Activated T-cell treated with anti-CD3 and anti-CD28 coated beads, Interleukin-2, amount 50 U/mL, for 72 hours (primary cell): ENCODE measurements at places on chromosomes 7 and 10. TPM values are rescaled to one million over a fixed set of nuclear protein-coding genes. Genes with fewer than 3 reads are reported as not detected.
A peak's percentile ranks its signal among the peaks of the same experiment; 100 is the strongest.

- peaks cover 8% of the 10 kb centered on the region for H3K27me3 ChIP-seq
- DNase-seq, result no peak
- no peak overlapping the region for H3K4me3 ChIP-seq
- no peaks in the 10 kb centered on the region for H3K4me1 ChIP-seq
- H3K27ac ChIP-seq, result no peak overlapping the region
- H3K36me3 ChIP-seq, result no peaks in the 10 kb centered on the region
Observed at GRCh38 chr10:9469663-9470205, 1415.2 kb downstream of the GATA3 start.

Gene INSIG1
- total RNA-seq, result 46.6 TPM

Gene PRSS37
- total RNA-seq, result not detected

GRCh38 chr7:17401791-17402627, 103.6 kb downstream of the AHR start:
- peak overlapping the region; percentile 87 for H3K27ac ChIP-seq
- H3K36me3 ChIP-seq, result no peaks in the 10 kb centered on the region
- H3K4me1 ChIP-seq, result peaks cover 28% of the 10 kb centered on the region
- peak overlapping the region; percentile 73 for H3K4me3 ChIP-seq
- peak; percentile 16 for DNase-seq

- H3K4me3 ChIP-seq, result peak overlapping the region; percentile 22
- H3K36me3 ChIP-seq, result no peaks in the 10 kb centered on the region
- peak overlapping the region; percentile 5 for H3K27ac ChIP-seq
- H3K4me1 ChIP-seq, result peaks cover 29% of the 10 kb centered on the region
- peak; percentile 86 for DNase-seq
Observed at GRCh38 chr7:151795168-151795811, 81.6 kb downstream of the PRKAG2 start.

GRCh38 chr10:72095195-72095594, 6.8 kb upstream of the SPOCK2 start:
- no peaks in the 10 kb centered on the region for H3K27me3 ChIP-seq
- H3K4me3 ChIP-seq, result peak overlapping the region; percentile 86
- no peak for DNase-seq
- peaks cover 72% of the 10 kb centered on the region for H3K4me1 ChIP-seq
- H3K36me3 ChIP-seq, result peaks cover 6% of the 10 kb centered on the region
- peak overlapping the region; percentile 93 for H3K27ac ChIP-seq

GRCh38 chr7:71925663-71926062, 486.5 kb downstream of the CALN1 start:
- peaks cover 2% of the 10 kb centered on the region for H3K36me3 ChIP-seq
- H3K4me1 ChIP-seq, result no peaks in the 10 kb centered on the region
- no peak for DNase-seq
- no peaks in the 10 kb centered on the region for H3K27me3 ChIP-seq
- no peak overlapping the region for H3K4me3 ChIP-seq

Gene INHBA
- total RNA-seq, result 0.05 TPM

Gene ASIC3
- 14.4 TPM for total RNA-seq

DNA sequence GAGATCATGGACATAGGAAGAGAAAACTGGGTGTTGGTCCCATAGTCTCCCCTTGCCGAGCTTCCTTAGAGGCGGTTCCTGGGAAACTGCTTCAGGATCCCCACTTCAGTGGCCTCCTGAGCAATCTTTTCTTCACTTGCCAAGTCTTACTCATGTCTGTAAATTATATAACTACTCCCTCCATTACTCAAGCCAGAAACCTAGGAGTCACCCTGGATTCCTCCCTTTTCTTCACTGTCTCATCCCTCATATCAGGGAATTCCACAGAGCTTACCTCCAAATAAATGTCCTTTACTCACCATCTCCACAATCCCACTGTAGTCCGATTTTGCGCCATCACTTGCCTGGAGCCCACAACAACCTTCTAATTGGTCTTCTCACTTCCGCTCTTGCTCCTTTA, 29.1 kb upstream of the TRUB1 start:
- H3K36me3 ChIP-seq, result no peaks in the 10 kb centered on the region
- peaks cover 32% of the 10 kb centered on the region for H3K27me3 ChIP-seq
- H3K27ac ChIP-seq, result no peak overlapping the region
- H3K4me3 ChIP-seq, result no peak overlapping the region
- DNase-seq, result no peak

DNA sequence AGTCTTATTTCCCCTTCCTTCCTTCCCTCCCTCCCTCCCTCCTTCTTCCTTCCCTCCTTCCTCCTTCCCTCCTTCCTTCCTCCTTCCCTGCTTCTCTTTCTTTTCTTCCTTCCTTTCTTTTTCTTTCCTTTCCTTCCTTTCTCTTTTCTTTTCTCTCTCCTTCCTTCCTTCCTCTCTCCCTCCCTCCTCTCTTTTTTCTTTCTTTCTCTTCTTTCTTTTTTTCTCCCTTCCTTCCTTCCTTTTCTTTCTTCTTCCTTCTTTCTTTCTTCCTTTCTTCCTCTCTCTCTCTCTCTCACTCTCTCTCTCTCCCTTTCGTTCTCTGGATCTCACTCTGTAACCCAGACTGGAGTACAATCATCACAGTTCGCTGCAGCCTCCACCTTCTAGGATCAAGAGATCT, 6.2 kb downstream of the TMEM130 start:
- H3K4me1 ChIP-seq, result no peaks in the 10 kb centered on the region
- H3K27me3 ChIP-seq, result peaks cover 16% of the 10 kb centered on the region
- H3K36me3 ChIP-seq, result no peaks in the 10 kb centered on the region
- DNase-seq, result no peak
- no peak overlapping the region for H3K27ac ChIP-seq
- H3K4me3 ChIP-seq, result no peak overlapping the region

Gene PLXDC2
- total RNA-seq, result 0.07 TPM

Gene NOD1
- 17.8 TPM for total RNA-seq

Gene GRK5
- 28.1 TPM for total RNA-seq

GRCh38 chr7:55432939-55433784, 68.0 kb downstream of the LANCL2 start:
- no peaks in the 10 kb centered on the region for H3K27me3 ChIP-seq
- H3K4me1 ChIP-seq, result peaks cover 24% of the 10 kb centered on the region
- H3K4me3 ChIP-seq, result no peak overlapping the region
- DNase-seq, result peak; percentile 10
- no peaks in the 10 kb centered on the region for H3K36me3 ChIP-seq
- H3K27ac ChIP-seq, result no peak overlapping the region

- no peak overlapping the region for H3K4me3 ChIP-seq
- H3K4me1 ChIP-seq, result peaks cover 30% of the 10 kb centered on the region
- no peaks in the 10 kb centered on the region for H3K36me3 ChIP-seq
- H3K27ac ChIP-seq, result no peak overlapping the region
Observed at GRCh38 chr10:88243836-88244730, 339.0 kb downstream of the RNLS start.

DNA sequence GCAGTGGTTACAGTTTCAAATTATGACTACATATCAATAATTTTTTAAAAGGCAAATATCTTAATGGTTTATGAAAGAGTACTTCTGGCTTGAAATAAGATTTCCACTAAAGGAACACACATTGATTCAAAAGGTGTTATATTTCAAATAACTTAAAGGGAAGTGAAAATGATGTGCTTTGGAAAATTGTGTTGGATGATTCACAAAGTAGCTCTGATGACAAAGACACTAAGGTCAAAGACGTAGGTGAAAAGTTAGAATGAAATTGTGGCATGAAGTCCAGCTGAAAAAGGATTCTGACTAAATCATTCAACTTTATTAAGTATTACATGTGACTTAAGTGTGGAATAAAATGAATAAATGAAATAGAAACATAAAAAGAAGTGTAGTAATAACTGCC, 20.8 kb upstream of the OR2A5 start:
- H3K4me3 ChIP-seq, result no peak overlapping the region
- H3K27ac ChIP-seq, result no peak overlapping the region

GRCh38 chr7:2477447-2478398, 1.5 kb upstream of the GRIFIN start:
- DNase-seq, result peak; percentile 78
- H3K27ac ChIP-seq, result no peak overlapping the region
- H3K4me1 ChIP-seq, result no peaks in the 10 kb centered on the region
- H3K27me3 ChIP-seq, result no peaks in the 10 kb centered on the region

Gene ST8SIA6
- 0.30 TPM for total RNA-seq

DNA sequence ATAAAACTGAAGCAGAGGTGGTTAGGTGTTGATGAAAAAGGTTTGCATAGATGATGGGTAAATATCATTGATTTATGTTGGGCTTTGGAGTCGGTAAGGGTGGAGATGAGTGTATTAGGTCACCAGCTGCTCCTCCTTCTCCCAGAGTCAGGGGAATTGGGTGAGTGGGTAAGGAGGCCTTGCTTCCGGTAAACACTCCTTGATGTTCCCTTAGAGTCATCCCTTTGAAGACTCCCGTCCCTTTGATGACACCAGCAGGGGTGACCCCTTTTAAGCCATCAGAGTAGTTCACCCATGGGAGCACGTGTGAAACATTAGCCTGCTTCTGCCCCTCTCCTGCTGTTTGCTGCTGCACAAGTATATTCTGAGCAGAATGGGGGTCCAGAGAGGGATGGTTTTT, 92.2 kb upstream of the DKK1 start:
- H3K27me3 ChIP-seq, result no peaks in the 10 kb centered on the region
- H3K4me3 ChIP-seq, result no peak overlapping the region
- H3K4me1 ChIP-seq, result no peaks in the 10 kb centered on the region
- H3K27ac ChIP-seq, result no peak overlapping the region
- H3K36me3 ChIP-seq, result no peaks in the 10 kb centered on the region

Gene HOXA9
- not detected for total RNA-seq

- no peak for DNase-seq
- no peaks in the 10 kb centered on the region for H3K4me1 ChIP-seq
- no peaks in the 10 kb centered on the region for H3K36me3 ChIP-seq
- H3K4me3 ChIP-seq, result no peak overlapping the region
Observed at GRCh38 chr10:58087896-58088295, 179.8 kb downstream of the IPMK start.

Gene ZCWPW1
- 6.5 TPM for total RNA-seq

GRCh38 chr7:105268056-105268455, 120.7 kb downstream of the SRPK2 start:
- DNase-seq, result no peak
- peak overlapping the region; percentile 98 for H3K27ac ChIP-seq
- no peaks in the 10 kb centered on the region for H3K27me3 ChIP-seq

DNA sequence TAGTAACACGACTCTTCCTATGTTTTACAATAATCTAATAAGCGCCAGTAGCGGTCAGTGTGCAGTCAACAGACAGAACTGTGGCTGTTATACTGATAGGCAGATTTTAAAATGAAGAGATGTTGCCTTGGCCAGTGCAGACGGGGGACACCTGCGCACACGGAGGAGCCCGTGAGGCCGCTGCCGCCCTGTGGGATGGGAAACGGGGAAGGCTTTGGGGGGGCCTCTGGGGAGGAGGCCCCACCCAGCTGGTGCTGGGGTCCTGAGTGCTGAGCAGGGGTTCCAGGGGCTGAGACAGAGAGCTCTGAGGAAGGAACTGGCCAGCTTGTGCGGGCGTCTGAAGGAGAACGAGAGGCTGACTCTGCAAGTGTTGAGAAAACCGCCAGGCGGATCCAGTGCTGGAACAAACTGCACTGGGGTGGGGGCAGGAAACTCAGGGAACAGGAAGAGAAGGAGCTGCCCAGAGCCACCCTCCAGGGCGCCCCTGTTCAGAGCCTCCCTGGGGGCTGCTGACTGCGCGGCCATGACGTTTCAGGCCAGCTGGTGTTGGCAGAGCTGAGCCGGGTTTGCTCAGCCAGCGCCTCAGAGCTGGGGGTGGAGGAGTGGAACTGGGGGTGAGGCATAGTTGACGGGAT, 426.4 kb downstream of the TCERG1L start:
- no peak overlapping the region for H3K27ac ChIP-seq
- no peak for DNase-seq

- DNase-seq, result no peak
- no peak overlapping the region for H3K27ac ChIP-seq
Observed at GRCh38 chr10:70690589-70690988, 18.3 kb downstream of the ADAMTS14 start.

GRCh38 chr10:5876181-5876768, 13.4 kb downstream of the ANKRD16 start:
- H3K27me3 ChIP-seq, result no peaks in the 10 kb centered on the region
- H3K4me3 ChIP-seq, result no peak overlapping the region
- H3K27ac ChIP-seq, result no peak overlapping the region
- H3K4me1 ChIP-seq, result peaks cover 12% of the 10 kb centered on the region
- no peak for DNase-seq

- DNase-seq, result no peak
- no peaks in the 10 kb centered on the region for H3K4me1 ChIP-seq
- no peaks in the 10 kb centered on the region for H3K27me3 ChIP-seq
- H3K4me3 ChIP-seq, result no peak overlapping the region
- H3K27ac ChIP-seq, result no peak overlapping the region
Observed at GRCh38 chr7:51040787-51041186, 258.1 kb upstream of the GRB10 start.

Gene GPR146
- total RNA-seq, result 2.7 TPM

Gene AHCYL2
- total RNA-seq, result 44.8 TPM

Gene POMZP3
- 11.0 TPM for total RNA-seq

DNA sequence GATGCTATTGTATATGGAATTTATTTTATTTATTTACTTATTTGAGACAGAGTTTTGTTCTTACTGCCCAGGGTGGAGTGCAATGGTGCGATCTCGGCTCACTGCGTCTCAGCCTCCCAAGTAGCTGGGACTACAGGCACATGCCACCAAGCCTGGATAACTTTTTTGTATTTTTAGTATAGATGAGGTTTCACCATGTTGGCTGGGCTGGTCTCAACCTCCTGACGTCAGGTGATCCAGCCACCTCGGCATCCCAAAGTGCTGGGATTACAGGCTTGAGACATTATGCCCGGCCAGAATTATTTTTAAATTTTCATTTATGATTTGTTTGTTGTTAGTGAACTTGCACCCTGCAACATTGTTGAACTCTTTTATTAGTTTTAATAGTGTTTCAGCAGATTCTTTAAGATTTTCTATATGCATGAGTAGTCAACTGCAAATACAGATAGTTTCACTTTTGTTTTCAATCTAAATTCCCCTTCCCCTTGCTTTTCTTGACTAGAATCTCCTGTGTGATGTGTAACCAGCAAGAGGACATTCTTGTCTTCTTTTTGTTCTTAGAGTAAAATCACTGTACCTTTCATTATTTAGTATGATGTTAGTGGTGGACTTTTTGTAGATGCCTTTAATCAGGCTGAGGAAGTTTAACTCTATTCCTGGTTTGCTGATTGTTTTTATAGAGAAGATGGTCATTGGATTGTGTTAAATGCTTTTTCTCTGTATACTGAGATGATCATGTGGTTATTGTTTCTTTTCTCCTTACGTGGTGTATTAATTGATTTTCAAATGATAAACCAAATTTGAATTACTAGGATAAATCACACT, 27.8 kb downstream of the ZNF33A start:
- H3K36me3 ChIP-seq, result peaks cover 68% of the 10 kb centered on the region
- H3K27me3 ChIP-seq, result no peaks in the 10 kb centered on the region

- no peaks in the 10 kb centered on the region for H3K4me1 ChIP-seq
- peaks cover 12% of the 10 kb centered on the region for H3K27me3 ChIP-seq
- no peak overlapping the region for H3K4me3 ChIP-seq
- no peak for DNase-seq
Observed at GRCh38 chr7:20249920-20250319, 32.7 kb upstream of the MACC1 start.

- DNase-seq, result no peak
- H3K27me3 ChIP-seq, result no peaks in the 10 kb centered on the region
- H3K4me1 ChIP-seq, result no peaks in the 10 kb centered on the region
- H3K36me3 ChIP-seq, result no peaks in the 10 kb centered on the region
Observed at GRCh38 chr7:13904689-13905088, 84.8 kb downstream of the ETV1 start.
